ENCODE measurements at places on chromosomes 7 and 10. TPM values are rescaled to one million over a fixed set of nuclear protein-coding genes. Genes with fewer than 3 reads are reported as not detected.
A peak's percentile ranks its signal among the peaks of the same experiment; 100 is the strongest.

The UCN3 gene
- total RNA-seq: not detected

DNA sequence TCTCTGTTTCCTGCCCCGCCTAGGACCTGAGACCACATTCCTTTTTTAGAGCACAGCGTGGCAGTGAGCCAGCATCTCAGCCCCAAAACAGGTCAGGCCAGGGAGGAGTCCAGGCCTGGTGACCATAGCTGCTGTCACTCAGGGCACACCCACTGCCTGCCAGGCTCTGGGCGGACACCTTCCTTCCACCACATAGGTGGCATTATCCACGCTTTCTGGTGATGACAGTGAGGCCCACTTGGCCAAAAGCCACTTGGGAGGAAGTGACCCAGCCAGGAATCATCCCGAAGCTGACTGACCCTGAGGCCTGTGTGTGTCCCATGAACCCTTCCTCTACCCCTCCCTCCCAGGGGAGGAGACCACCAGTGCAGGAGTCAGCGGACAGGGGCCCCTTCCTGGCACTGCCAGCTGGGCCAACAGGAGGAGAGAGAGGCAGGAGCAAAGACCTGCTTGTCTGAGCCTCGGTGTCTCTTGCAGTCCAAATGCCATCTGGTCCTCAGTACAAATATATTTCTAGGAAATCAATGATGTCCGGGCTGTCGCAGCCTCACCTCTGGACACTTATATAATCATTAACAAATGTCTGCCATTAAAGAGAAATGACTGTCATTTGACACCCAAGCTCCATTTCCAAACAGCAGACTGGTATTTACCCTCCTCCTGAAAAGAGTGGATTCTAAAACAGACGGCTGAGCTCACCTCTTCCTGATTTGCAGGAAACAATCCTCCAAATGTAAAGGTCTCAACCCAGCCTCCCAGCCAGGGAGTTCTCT lies 63.0 kb downstream of the ABRAXAS2 start:
- DNase-seq: peak; percentile 14
- no peak overlapping the region for H3K4me3 ChIP-seq
- no peaks in the 10 kb centered on the region for H3K4me1 ChIP-seq
- H3K36me3 ChIP-seq: no peaks in the 10 kb centered on the region
- H3K27ac ChIP-seq: no peak overlapping the region
- peaks cover 2% of the 10 kb centered on the region for H3K27me3 ChIP-seq

DNA sequence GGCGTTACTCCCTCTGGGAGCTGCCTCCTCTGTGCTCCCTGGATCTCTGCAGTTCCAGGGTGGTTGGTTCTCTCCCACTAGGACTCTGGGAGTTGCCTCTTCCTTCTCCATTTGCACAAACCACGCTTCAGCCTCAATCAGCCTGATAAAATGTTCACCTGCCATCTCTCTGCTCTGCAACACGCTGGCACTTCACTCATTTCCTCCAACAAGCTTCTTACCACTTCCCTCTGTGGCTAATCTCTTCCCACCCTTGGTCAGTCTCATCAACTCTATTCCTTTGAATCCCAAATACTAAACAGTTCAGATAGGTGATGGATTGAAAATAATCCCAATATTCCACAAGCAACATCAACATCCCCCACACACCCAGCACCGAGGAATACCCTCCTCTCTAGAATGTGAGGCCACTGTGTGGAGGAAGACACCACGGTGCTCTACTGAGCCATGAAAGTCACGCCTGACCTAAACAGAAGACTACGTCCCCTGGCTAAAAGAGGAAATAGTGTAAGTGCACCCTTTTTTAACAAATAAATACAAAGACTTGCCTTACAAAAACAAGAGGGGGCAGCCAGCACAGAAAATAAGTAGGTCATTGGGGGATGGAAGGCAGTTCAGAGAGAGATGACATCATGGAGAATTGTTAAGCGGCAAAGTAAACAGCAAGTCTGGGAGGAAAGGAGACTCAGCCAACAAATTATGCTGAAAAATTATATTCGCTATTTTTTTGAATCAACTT lies 1.9 kb upstream of the FAM170B start:
- H3K27me3 ChIP-seq: peaks cover 25% of the 10 kb centered on the region
- peak; percentile 18 for DNase-seq
- H3K27ac ChIP-seq: no peak overlapping the region
- no peak overlapping the region for H3K4me3 ChIP-seq
- H3K4me1 ChIP-seq: peaks cover 21% of the 10 kb centered on the region

DNA sequence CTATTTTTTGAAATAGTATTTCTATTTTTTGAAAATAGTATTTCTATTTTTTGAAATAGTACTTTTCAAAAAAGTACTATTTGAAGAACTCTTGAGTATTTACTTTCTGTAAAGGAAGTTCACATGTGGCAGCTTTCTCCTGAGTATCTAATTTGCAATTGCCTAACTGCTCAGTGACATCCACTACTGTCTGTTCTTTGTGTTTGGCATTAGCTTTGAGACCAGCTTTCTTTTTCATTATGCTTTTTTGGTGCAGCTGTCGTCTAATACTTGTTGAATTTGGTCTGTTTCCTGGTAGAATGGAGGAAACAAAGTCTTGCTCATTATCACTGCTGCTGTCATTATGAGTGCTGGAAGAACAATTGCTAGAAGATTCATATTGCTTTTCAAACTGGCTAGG lies 99.1 kb downstream of the BMPR1A start:
- DNase-seq: no peak
- peaks cover 2% of the 10 kb centered on the region for H3K4me1 ChIP-seq
- H3K27ac ChIP-seq: no peak overlapping the region
- H3K36me3 ChIP-seq: no peaks in the 10 kb centered on the region
- no peaks in the 10 kb centered on the region for H3K27me3 ChIP-seq

DNA sequence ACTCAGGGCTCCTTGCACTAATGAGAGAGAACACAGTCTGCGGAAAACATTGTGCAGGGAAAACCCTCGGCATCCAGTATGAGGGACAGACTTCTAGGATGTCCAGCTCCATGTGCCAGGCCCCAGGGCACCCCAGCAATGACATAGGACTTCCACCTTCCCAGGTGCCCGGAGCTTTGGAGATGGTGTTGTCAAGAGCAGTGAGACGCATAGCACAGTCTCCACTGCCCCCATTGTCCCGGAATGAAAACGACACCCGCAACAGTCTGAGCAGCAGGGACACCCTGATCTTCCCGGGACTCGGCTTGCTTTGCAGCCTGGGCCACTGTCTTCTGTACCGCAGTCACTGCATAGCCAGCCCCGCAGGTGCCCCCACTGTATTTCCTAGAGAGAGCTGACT lies 339.2 kb upstream of the ADARB2 start:
- no peaks in the 10 kb centered on the region for H3K27me3 ChIP-seq
- H3K27ac ChIP-seq: no peak overlapping the region
- H3K4me1 ChIP-seq: no peaks in the 10 kb centered on the region
- no peak for DNase-seq

DNA sequence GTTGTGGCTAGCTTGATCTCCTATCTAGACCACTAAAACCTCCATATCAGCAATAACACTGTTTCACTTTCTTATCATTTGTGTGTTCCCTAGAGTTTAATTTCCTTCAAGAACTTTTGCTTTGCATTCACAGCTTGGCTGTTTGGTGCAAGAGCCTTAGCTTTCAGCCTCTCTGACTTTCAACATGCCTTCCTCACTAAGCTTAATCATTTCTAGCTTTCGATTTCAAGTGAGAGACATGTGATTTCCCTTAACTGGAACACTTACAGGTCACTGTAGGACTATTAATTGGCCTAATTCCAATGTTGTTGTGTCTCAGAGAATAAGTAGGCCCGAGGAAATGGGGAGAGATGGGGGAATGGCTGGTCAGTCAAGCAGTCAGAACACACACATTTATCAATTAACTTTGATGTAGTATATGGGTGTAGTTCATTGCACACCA lies 10.6 kb upstream of the BPGM start:
- H3K4me3 ChIP-seq: no peak overlapping the region
- DNase-seq: no peak
- H3K27me3 ChIP-seq: no peaks in the 10 kb centered on the region
- no peaks in the 10 kb centered on the region for H3K4me1 ChIP-seq
- H3K27ac ChIP-seq: no peak overlapping the region

GRCh38 chr7:747186-747585 lies 20.1 kb upstream of the PRKAR1B start:
- H3K4me1 ChIP-seq: no peaks in the 10 kb centered on the region
- no peak overlapping the region for H3K4me3 ChIP-seq
- peaks cover 2% of the 10 kb centered on the region for H3K36me3 ChIP-seq
- no peak for DNase-seq
- H3K27ac ChIP-seq: no peak overlapping the region
- no peaks in the 10 kb centered on the region for H3K27me3 ChIP-seq

GRCh38 chr7:3076163-3076562 lies 32.5 kb upstream of the CARD11 start:
- DNase-seq: no peak
- H3K4me1 ChIP-seq: no peaks in the 10 kb centered on the region

DNA sequence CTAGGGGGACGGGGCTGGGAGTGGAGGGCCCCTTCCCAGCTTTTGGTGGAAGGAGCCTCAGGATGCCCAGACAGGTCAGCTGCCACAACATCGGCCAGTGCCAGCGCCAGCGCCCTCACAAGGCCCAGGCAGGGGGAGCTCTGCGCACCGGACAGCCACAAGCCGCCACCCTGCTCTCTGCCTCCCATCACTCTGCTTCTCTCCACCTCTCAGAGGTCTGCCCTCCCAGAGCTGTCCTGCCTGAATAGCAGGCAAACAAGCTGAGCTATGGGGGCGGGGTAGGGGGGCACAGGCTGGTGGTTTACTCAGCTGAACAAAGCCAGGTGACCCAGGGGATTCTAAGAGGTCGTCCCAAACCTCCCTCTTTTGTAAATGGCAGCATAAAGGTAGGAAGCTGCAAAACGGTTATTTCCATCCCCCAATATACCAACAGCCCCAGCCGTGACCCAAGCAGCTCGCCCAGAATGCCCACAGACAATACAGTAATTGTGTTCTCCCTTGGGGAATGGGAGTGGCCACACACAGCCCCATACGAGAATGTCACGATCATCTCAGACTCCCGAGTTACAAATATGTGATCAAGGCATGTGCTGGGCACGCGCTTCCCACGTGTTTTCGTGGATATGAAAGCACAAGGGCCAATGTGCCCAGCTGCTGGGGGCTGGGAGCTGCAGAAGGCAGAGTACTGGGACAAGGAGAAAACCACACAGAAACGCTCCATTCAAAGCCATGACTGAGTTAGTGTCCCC lies 19.7 kb downstream of the FAM53B start:
- H3K4me3 ChIP-seq: no peak overlapping the region
- H3K27ac ChIP-seq: no peak overlapping the region
- DNase-seq: no peak
- no peaks in the 10 kb centered on the region for H3K27me3 ChIP-seq
- H3K4me1 ChIP-seq: peaks cover 2% of the 10 kb centered on the region

DNA sequence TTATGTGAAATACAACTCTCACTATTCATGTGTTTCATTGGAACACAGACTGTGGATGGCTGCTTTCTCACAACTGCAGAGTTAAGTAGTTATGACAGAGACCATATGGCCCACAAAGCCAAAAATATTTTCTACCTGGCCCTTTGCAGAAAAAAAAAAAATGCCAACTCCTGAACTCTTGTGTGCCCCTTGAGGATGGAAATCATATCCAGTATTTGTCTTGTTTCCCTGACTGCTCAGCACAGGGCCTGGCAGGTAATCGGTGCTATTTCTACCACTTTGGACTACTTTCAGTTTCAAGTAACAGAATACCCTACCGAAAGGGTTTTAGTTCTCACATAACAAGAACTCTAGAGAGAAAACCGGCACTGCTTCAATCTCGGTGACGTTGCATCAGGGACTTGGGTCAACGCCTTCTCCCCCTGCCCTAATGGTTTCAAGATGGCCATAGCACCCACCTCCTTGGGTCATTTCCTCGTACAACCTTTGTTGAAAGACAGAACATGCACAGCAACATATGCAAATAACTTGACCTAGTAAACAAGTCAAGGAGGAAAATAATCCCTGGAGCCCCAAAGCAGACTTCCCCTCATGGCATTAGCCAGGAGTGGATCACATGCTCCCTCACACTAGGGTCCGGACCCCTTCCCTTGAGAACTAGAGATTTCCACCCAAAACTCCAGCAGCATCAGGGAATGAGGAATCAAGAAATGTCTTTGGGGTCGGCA lies 11.8 kb upstream of the GPNMB start:
- no peaks in the 10 kb centered on the region for H3K27me3 ChIP-seq
- DNase-seq: no peak
- H3K4me1 ChIP-seq: no peaks in the 10 kb centered on the region

- H3K36me3 ChIP-seq: no peaks in the 10 kb centered on the region
- DNase-seq: no peak
- H3K27me3 ChIP-seq: no peaks in the 10 kb centered on the region
These were observed 166.4 kb downstream of the CHN2 start for GRCh38 chr7:29360633-29361625.

GRCh38 chr7:128166603-128167041 lies 74.5 kb upstream of the LEP start:
- H3K27me3 ChIP-seq: peaks cover 59% of the 10 kb centered on the region
- H3K36me3 ChIP-seq: no peaks in the 10 kb centered on the region
- DNase-seq: no peak

The CYP2E1 gene
- 0.50 TPM for total RNA-seq

GRCh38 chr7:114181280-114181679 lies 233.3 kb upstream of the FOXP2 start:
- no peak overlapping the region for H3K27ac ChIP-seq
- no peaks in the 10 kb centered on the region for H3K4me1 ChIP-seq
- DNase-seq: no peak
- H3K36me3 ChIP-seq: no peaks in the 10 kb centered on the region
- no peaks in the 10 kb centered on the region for H3K27me3 ChIP-seq

The PPP1R17 gene
- not detected for total RNA-seq

The MUC3A gene
- not detected for total RNA-seq

GRCh38 chr10:50622706-50623662 lies 772 bp downstream of the SGMS1 start:
- no peaks in the 10 kb centered on the region for H3K27me3 ChIP-seq
- H3K36me3 ChIP-seq: no peaks in the 10 kb centered on the region
- peaks cover 2% of the 10 kb centered on the region for H3K4me1 ChIP-seq
- H3K4me3 ChIP-seq: peak overlapping the region; percentile 79
- DNase-seq: peak; percentile 51

The PTPRE gene
- 1.8 TPM for total RNA-seq

DNA sequence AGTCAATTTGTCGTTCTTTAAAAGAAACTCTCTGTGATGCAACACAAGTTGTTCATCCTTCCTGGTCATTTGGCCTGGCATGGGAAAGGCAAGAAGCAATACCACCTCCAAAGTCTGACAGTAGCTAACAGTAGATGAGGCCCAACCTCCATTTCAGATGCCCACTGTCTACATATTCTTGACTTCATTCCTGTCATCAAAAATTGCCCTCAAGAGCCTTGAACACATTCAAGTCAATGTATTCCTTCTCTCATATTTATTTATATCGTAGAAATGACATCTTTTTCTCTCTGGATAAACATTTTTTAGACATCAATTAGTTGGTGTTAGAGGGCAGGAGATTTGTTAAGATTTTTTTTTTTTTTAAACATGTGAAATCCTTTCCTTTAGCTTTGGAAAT lies 33.7 kb downstream of the ABLIM1 start:
- no peaks in the 10 kb centered on the region for H3K36me3 ChIP-seq
- peaks cover 2% of the 10 kb centered on the region for H3K4me1 ChIP-seq
- no peaks in the 10 kb centered on the region for H3K27me3 ChIP-seq
